ENCODE measurements at places on chromosomes 12 and 14.

- no peak for DNase-seq
Observed at GRCh38 chr12:130768120-130768519, 52.0 kb upstream of the RIMBP2 start.

GRCh38 chr12:104166465-104166864 lies 28.5 kb upstream of the NFYB start:
- DNase-seq = no peak

- DNase-seq = no peak
Observed at GRCh38 chr12:117143008-117143532, 43.9 kb upstream of the TESC start.

DNA sequence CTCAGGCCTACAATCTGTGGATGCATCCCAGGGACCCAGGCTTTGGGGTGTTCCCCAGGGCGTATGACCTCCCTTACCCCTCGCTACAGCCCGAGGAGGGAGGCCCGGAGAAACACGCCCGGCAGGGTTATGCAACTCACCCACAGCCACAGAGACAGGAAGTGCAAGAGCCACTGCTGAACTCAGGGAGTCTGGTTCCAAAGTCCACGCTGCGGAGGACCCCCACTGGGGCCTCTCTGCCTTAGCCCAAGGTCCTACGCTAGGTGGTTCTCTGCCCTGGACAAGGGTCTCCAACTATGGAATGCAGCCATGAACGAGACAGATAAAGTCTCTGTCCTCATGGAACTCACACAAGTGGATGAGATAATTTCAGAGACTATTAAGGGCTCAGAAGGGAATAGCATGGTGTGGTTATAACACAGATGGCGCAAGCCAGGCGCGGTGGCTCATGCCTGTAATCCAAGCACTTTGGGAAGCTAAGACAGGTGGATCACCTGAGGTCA lies 11.3 kb downstream of the SCARB1 start:
- no peak for DNase-seq
